ENCODE measurements at places on chromosomes 5 and 9.

DNA sequence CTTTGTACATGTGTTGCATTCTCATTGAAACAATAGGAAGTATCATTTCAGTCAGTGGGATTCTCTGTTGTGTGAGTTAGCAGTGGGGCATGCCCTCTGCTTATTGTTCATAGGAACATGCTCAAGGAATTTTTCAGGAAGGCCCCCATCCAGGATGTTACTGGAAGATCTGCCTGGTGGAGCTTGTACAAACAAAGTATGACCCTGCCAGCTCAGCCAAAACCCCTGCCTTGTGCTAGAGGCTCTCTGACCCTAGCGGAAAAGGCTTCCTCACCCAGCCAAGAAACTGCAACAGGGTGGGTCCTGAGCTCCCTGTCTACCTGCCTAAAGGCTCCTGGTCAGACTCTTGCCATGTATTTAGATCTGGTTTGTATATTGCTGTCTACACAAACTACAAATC lies 43.2 kb downstream of the MRRF start:
- DNase-seq, result no peak

- DNase-seq, result no peak
Measured at GRCh38 chr5:137300411-137301240, 198.5 kb downstream of the SPOCK1 start.

DNA sequence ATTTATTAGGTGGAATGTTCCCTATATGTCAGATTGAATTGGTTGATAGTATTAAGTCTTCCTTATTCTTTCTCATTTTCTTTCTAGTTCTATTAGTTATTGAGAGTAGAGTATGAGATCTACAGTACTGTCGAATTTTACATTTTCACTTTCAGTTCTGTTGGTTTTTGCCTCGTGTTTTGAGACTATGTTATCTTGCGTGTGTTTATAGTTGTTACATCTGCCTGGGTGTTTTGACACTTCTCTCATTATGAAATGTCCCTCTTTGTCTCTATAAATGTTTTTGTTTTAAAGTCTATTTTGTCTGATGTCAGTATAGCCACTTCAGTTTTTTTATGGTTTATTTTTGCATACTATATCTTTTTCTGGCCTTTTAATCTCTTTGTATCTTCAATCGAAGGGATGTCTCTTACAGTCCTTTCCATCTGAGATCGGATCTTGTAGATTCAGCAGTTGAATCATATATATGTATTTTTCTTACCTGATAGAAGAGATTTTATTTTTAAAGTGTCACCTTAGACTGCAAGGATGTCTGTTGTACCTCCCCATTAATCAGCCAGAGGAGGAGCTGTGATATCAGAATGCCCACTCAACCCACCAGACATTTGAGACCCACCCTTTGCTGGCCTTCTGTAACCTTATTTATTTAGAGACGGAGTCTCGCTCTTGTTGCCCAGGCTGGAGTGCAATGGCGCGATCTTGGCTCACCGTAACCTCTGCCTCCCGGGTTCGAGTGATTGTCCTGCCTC lies 20.7 kb downstream of the EHMT1 start:
- no peak for DNase-seq

GRCh38 chr9:73172901-73173215 lies 21.2 kb downstream of the ANXA1 start:
- no peak for DNase-seq

DNA sequence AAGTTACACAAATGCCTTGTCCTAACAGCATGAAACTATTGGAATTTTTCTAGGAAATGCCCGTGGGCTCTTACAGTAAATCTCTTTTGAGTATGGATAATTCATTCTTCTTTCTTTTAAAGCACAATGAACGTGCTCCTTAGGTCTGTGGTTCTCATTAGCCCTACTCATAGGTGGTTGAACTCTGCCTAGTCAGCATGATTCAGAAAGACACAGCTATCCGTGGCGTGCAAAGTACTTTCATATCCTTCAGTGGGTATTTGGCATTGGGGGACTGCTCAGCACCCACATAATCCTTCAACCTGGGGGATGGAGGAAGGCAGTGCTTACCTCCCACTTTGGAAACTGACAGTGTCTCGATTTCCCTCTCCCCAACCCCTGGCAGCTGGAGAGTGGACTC lies 462.0 kb upstream of the CLINT1 start:
- no peak for DNase-seq

GRCh38 chr9:13414349-13414748 lies 134.9 kb upstream of the MPDZ start:
- DNase-seq, result no peak

- DNase-seq, result no peak
Measured at GRCh38 chr5:38607930-38608564, 51.6 kb upstream of the LIFR start.

- no peak for DNase-seq
Measured at GRCh38 chr5:1050423-1051365, 42.1 kb downstream of the NKD2 start.

DNA sequence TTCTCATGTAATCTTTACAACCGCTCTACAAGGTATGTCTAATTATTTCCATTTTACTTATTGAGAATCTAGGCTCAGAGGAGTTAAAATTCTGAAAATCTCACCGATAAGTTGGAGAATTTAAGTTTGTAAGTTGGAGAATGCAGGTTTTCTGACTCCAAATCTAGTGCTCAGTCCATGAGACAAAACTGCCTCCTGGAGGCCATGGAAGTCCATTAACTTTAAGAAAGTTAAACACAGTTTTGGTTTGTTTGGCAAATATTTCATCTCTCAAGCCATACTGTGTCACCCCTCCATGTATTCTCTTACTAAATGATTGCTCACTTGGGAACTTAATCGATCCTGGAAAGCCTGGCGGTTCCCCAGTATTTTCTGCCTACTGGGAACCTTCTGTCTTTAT lies 52.6 kb downstream of the INIP start:
- DNase-seq, result no peak

DNA sequence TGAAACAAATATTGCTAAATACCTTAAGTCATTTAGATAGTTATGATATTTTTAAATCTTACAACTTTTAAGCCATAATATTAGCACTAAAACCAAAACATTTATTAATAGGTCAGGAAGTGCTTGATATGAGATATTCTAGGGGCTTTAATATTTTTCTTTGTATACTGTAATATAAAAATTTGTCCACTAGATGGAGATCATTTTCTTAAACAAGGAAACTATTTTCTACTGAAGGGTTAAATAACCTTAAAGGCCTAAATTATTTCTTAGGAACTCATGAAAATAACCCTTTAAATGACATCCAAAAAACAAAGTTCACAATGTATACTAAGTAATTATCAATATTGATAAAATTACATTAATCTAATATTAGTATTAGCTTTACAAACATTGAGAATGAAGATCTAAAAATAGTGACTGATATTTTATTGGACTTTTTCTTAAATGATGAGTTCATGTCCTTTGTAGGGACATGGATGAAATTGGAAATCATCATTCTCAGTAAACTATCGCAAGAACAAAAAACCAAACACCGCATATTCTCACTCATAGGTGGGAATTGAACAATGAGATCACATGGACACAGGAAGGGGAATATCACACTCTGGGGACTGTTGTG lies 635.7 kb downstream of the RAB3C start:
- DNase-seq, result no peak

- DNase-seq, result no peak
Measured at GRCh38 chr5:6636293-6636692, 3.1 kb downstream of the SRD5A1 start.
